ENCODE measurements at places on chromosomes 7 and 10.

GRCh38 chr7:33425395-33425794 is 296.0 kb downstream of the BBS9 start:
- no peak for DNase-seq

DNA sequence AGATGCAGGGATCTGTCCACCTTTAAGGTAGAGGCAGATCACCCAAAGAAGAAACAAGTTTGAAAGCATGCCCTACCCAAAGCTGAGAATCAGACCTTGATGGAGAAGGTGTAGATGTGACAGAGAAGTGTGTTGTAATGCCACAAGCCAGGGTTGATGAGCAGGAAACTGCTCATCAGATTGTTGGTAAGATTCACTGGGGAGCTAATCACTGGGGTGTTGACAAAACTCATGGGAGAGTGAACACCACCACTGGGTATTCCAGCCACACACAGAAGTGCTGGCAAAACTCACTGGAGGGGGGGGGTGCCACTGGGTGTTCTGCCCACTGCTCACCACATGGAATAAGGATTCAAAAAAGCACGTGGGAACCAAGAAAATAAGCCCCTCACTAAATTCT is 95.2 kb downstream of the IQUB start:
- DNase-seq, result no peak

DNA sequence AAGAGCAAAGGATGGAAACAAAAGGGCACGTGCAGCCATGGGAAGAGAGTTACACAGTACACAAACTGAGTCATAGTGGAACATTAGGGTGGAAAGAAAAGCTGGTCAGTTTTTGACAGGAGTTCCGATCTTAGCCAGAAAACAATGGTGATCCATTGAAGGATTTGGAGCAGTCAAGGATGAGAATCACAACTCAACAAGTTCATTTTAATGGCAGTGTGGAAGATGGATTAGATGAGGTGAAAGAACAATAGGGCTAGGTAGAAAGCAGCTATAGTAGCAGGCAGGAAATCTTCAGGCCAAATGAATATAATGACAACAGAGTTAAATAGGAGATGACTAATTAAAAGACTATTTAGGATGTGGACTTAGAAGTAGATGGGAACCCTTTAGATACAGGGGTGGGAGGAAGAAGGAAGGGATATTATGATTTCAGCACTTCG is 136.3 kb downstream of the DOCK4 start:
- no peak for DNase-seq

- no peak for DNase-seq
Observed at GRCh38 chr7:74294191-74294998, 5.2 kb downstream of the CLIP2 start.

DNA sequence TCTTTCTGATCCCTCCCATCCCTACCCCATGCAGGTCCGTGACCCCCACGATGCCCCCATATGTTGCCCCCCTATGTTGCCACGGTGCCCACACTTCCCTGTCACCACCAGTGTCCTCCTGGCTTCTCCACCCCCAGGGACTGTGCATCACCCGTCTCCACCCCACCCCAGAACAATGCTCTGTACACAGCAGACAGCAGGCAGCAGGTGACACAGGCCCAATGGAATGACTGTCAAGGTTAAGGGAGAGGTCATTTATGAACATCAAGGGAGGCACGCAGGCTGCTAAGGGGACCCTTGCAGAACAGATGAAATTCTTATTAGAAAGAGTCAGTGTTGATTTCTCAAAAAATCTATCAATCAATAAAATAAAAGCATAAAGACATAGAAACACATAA is 71.5 kb downstream of the PARP12 start:
- no peak for DNase-seq

- DNase-seq, result no peak
Observed at GRCh38 chr10:21754410-21755011, 220.5 kb downstream of the MLLT10 start.

DNA sequence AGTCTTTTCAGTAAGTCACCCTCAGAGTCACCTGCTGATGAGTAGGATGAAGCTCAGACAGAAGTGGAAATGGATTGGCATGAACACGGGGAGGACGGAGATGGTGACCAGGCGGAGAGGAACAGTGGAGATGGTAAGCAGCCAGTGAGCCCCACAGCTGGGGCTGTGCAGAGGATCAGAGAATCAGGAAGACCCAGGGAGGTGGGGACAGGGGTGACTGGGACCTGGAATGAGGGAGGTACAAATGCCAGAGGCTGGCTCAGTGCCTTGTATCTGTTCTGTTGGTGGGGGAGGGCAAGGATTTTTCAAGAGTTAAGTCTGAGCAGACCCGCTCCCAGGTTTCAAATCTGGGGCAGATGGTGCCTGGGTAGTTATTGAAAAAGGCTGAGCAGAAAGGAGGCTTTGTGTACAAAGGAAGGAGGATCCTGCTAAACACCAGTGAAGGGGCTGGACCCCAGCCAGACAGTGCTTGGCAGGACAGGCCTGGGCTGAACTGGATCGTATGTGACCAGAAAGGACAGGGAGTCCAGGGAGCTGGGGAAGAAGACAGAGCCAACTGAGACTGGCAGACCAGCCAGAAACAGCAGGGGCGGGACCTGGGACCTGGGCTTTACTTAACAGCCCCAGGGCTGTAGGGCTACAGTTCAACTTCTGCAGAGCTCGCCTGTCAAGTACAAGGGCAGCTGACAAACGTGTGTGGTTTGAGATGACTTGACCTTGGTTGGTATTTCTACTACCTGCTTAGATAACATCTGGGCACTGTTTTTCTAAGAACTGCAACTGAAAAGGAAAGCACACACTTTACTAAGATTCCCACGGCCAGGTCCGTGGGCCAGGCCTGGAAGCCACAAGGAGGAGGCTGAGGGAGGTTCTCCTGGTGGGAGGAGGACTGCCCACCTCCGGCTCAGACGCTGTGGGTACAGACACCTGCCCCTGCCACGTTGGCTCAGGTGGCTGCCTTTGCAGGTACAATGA is 13.2 kb upstream of the FRMPD2 start:
- DNase-seq, result no peak

- DNase-seq, result no peak
Observed at GRCh38 chr7:134845461-134845860, 66.0 kb downstream of the CALD1 start.
